ENCODE measurements at places on chromosomes 6 and 20.

GRCh38 chr6:26743157-26743821 lies 83.7 kb upstream of the ZNF322 start:
- DNase-seq, result peak; percentile 51

- DNase-seq, result no peak
These were observed 504 bp downstream of the VPS16 start for GRCh38 chr20:2840967-2841531.

GRCh38 chr6:129192458-129192989 lies 309.6 kb downstream of the LAMA2 start:
- DNase-seq, result no peak

GRCh38 chr6:167797476-167798265 lies 29.0 kb upstream of the AFDN start:
- DNase-seq, result no peak

DNA sequence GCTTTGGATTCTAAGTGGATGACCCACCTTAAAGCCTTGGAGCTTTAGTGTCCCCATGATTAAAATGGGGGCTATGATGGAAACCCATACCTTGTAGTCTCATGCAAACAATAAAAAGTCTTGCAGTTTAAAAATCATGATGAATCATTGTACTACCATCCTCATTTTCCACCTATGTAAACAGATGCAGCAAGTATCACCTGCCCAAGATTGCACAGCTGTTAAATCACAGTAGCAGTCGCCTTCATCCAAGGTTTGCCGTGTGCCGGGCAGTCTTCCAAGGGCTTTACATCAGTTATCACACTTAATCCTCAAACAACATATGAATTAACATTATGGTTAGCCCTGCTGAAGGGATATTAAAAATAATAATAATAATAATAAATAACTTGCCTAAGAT lies 210.3 kb downstream of the FOXA2 start:
- no peak for DNase-seq

DNA sequence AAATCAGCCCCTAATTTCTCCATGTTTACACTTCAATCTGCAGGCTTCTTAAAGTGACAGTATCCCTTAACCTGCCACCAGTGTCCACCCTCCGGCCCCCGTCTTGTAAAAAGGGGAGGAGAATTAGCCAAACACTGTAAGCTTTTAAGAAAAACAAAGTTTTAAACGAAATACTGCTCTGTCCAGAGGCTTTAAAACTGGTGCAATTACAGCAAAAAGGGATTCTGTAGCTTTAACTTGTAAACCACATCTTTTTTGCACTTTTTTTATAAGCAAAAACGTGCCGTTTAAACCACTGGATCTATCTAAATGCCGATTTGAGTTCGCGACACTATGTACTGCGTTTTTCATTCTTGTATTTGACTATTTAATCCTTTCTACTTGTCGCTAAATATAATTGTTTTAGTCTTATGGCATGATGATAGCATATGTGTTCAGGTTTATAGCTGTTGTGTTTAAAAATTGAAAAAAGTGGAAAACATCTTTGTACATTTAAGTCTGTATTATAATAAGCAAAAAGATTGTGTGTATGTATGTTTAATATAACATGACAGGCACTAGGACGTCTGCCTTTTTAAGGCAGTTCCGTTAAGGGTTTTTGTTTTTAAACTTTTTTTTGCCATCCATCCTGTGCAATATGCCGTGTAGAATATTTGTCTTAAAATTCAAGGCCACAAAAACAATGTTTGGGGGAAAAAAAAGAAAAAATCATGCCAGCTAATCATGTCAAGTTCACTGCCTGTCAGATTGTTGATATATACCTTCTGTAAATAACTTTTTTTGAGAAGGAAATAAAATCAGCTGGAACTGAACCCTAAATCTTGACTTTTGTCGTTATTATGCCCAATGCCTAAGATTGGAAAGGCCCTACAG lies 4.5 kb downstream of the SOX4 start:
- no peak for DNase-seq

- DNase-seq, result no peak
These were observed 21.3 kb downstream of the FOXO3 start for GRCh38 chr6:108581932-108582475.

- DNase-seq, result no peak
These were observed 73.6 kb downstream of the RSPH3 start for GRCh38 chr6:158926414-158926813.

- peak; percentile 10 for DNase-seq
These were observed 7.3 kb downstream of the ZBP1 start for GRCh38 chr20:57612916-57613315.

DNA sequence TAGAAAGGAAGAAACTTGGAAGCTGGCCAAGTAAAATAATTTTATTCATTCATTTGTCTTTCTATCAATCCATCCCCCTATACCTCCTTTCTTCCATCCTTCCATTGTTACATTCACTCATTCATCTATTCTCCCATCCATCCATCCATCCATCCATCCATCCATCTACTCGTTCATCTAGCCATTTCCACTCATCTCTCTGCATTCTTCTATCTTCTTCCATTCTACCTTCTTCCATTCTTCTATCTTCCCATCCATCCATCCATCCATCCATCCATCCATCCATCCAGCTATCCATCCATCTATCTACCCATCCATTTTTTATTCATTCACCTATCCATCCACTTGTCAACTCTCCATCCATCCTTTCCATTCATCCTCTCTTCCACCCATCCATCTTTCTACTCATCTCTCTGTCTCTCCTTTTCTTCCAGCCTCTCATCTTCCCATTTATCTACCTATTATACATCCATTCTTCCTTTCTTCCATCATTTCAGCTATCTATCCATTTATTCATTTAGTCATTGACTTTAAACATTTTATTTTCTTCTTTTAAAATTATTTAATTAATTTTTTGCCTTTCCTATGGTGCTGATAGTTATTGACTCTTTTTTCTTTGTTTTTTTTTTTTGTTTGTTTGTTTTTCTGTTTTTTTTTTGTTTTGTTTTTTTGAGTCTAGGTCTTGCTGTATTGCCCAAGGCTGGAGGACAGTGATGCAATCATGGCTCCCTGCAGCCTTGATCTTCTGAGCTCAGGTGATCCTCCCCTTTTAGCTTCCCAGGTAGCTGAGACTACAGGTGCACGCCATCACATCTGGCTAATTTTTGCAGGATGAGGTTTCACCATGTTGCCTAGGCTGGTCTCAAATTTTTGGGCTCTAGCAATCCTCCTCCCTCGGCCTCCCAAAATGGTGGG lies 53.1 kb upstream of the ZNFX1 start:
- DNase-seq, result no peak

- no peak for DNase-seq
These were observed 246.8 kb upstream of the JARID2 start for GRCh38 chr6:14999106-14999505.

DNA sequence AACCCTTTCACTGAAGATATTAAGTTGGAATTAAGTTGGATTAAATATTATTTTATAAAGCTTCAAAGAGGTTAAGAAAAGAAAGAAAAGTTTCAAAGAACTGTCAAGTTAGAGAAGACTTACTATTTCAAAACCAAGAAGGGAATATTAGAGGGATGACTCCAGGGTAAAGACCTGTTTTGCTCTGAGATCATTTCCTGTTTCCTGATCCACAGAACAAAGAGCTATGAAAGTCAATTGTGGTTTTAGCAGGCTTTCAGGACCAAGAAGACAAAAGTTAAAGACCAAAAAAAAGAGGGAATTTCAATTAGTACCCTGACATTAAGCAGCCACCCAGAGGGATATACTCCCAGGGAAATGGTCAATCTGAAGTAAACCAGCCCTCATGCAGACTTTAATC lies 19.4 kb downstream of the ESF1 start:
- DNase-seq, result no peak

DNA sequence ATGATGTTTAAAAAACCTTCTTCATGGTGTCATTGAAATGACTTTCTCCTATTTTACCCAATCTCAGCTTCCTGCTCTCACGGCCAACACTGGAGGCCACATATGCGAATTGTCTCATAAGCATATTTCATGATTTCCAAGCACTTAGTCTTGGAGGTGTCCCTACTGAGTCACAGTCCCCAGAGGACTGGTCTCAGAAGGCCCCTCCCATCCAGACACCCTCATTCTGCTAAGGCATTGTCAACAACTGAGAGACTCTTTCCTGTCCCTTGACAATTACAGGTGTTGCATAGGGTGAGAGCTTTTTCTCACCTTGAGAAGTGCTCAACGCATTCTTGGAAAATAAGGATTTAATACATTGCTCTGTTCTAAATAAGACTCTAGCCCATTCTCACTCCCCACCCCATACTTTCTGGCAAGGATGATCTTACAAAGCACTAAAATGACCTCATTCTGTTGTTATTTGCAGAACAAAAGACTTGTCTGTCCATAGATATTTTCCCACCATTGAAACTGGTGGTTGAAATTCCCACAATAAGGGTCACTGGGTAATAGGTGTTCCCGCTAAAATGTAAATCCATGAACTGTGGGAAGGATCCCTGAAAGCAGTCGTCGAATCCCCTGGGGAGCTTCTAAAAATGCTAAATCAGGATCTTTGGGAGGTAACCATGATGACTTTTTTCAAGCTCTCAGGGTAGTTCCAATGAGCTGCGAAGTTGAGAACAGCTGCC lies 32.3 kb upstream of the SLC22A23 start:
- no peak for DNase-seq

GRCh38 chr6:111087106-111087835 lies at the start of gene SLC16A10:
TSS of gene SLC16A10 (plus strand) at chr6:111087503. CDS start at chr6:111087753, 250 bp downstream.
- peak; percentile 97 for DNase-seq

- peak; percentile 91 for DNase-seq
These were observed at the start of gene SNX14 for GRCh38 chr6:85593438-85594196. TSS of gene SNX14 (minus strand) at chr6:85593858. CDS start at chr6:85593718, 140 bp downstream.

DNA sequence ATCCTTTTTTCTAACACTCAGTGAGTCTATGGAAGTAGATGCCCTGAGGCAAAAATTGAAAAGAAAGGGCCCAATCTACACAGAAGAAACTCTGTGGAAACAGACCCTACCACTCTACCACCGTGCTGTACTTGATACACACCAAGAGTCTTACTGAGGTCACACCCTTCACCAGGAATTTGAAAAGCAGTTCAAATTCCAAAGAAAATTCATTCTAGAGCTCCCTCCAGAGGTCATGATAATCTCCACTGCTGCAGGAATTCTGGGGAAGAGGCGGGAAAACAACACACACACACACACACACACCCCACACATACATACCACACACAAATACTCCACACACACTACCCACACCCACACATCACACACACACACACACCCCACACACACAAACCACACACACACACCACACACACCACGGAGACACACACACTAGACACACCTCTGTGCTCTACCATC lies 336.8 kb downstream of the HDGFL1 start:
- DNase-seq, result peak; percentile 35

GRCh38 chr6:3388786-3389185 lies 68.1 kb downstream of the SLC22A23 start:
- no peak for DNase-seq

DNA sequence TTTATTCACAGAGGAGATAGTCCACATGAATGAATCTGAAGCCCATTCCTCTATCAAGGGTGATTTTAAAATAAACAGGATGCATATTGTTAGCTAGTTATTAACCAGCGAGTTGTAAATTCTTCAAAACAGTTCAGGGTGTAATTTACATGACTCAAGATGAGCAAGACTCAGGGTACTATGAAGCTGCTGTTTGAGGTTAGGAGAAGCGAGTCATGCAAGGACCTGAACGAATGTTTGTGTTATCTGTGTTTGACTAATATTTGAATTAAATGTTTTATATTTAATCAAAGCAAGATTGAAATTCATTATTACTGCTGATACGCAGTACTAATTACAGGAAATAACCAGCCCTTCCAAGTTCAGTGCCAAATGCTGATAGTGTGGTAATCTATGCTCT lies 191.1 kb downstream of the SAMD5 start:
- no peak for DNase-seq

- DNase-seq, result no peak
These were observed 143.4 kb downstream of the FAM83B start for GRCh38 chr6:54990001-54990400.

DNA sequence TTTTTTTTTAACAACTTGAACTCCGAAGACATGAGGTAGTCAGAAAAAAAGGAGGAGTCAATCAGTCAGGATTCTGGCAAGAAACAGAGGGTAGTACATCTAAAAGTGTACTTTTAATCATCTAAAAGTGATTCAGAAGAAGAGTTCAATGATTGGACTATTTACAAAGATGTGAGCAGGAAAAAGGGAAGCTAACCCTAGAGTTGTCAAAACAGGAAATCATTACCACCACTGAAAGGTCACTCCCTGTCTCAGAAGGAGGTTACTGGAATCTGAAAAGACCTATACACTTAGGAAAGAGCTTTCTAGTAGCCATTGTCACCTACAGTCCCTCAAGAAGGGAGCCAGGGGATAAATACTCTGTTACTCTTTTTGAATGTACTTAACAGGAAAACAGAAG lies 16.7 kb upstream of the LMBRD1 start:
- DNase-seq, result no peak

DNA sequence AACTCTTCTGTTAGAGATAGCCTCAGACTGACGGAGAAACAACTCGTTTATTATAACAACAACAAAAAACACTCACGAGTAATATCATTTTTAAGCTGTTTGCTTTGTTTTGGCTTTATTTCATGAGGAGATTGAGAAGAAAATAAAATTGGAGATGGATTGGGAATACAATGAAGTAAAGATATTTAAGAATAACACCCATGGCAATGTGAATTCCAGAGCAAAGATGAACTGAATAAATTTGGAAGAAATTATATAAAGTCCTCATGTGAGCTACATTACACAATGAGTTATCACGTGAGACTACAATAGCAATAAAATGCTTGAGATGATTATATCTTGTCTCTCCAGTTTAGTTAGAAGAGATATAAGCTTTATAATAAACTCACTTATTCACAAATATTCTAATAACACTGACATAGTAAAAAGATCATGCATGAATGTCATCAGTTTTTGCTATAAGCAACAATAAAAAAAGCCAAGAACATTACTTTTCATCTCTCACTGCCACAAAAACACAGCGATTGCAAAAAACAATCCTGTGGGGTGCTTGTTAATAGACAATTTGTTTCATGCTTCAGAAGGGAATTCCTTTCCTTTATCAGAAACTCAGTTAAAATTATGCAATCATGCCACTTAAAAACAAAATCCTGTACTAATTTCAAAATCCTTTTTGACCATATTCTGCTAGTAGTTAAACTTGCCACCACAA lies 696.7 kb upstream of the MARCKS start:
- DNase-seq, result no peak

- DNase-seq, result no peak
These were observed 7.0 kb downstream of the UBD start for GRCh38 chr6:29552512-29553051.
